ENCODE measurements at places on chromosomes 11 and 22.

- DNase-seq: peak; percentile 89
These were observed 13.0 kb downstream of the JHY start for GRCh38 chr11:122895563-122895962.

DNA sequence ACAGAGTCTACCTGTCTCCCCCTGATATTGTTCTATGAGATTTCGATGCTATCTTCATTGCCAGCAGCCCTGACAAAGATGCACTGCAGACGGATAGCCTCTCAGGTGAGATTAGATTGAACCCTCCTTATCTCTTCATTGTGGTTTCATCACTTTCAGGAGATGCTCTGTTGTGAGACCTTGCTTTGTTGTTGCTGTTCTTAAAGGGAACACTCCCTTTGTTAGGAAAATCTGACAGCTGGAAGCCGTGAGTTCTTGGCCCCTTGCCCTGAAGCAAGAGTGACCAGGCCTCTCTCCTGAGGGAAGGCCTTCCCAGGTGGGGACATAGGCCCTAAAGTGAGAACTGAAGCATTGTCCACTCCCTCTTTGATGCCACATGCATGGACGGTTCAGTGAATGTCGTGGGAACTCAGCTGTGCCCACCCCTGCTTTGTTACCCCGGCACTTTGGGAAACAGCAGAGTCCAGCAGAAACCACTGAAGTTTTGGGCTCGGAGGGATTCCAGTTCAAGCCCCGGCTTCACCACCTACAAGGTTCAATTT lies 976.1 kb downstream of the TBC1D22A start:
- no peak for DNase-seq

DNA sequence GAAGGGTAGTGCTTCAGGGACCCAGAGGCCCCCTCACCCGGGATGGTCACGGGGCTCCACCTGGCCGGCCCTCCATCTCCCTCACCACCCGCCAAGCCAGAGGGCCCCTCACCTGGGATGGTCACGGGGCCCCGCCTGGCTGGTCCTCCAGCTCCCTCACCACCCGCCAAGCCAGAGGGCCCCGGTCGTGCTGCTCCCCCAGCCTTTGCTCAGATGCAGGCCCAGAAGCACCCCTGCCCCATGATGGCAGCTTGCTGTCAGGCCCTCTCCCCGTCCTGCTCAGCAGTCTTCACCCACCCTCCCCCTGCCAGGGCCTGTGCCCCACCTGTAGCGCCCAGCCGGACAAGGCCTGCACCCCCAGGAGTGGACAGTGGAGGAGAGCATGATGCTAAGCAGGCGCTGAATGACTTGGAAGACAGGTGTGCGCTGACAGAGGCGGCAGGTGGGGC lies 7.3 kb downstream of the DENND6B start:
- no peak for DNase-seq

DNA sequence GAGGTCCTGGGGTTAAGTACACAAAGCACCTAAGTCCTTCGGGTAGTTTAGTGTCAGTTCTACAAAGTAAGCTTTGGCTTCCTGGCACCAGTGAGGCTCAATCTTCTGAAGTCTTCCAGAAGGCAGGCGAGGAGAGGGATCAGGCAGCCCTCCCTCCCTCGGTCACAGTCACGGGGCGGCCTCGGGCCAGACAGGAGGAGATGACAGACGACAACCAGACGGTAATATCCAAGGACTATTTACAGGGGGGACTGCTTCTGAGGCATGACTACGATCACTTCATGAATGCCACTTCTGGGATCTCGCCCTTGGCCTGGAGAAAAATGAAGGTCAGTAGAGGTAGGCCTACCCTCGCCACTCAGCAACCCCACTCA lies 383 bp upstream of the TMEM223 start:
- no peak for DNase-seq

DNA sequence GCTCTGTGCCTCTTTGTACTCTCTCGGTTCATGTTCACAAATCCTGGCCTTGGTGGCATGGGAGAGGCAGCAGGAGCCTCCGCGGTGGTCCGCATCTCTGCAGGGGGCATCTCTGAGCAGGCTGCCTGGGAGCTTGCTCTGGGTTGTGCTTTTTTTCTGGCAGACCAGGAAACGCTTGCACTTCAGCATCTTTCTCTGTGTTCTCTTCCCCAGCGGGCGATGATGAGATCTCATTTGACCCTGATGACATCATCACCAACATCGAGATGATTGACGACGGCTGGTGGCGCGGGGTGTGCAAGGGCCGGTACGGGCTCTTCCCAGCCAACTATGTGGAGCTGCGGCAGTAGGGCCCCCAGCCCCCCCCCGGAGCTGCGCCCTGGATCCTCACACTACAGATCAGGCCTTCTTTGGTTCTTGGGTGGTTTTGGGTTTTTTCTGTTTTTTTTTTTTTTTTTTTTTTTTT lies 36.5 kb downstream of the CTTN start:
- no peak for DNase-seq

DNA sequence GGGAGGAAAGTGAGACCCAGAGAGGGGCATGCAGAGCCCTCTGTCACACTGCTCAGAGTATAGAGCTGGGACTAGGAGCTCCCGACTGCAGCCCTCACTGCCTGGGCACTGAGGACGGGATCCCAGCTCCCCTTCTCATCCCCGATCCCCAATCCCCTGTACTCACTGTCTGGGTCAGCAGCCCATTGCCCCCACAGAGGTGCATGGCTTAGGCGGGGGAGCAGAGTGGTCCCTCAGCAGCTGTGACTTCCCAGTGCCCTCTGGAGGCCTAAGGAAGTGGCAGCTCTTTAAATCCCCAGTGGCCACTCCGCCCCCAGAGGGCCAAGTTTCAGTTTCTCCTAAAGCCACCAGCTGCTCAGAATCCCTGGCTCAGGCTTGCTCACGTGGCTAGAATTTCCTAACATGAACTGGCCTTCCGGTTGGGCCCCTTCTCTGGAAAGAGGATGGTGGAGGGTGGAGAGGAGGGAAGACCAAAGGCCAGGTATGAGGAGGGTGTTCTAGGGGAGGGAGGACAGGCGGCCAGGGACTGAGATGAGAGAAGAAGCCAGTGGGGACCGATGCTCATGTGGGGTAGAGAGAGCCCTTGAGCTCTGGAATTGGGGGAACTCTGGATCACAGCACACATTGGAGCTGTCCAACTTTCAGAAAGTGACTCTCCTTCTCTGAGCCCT lies at the start of gene BATF2:
Gene BATF2 (minus strand): TSS at position 262 of the 671 bp plus-strand sequence. CDS start 57 bp downstream, at position 205.
- peak; percentile 21 for DNase-seq

- DNase-seq: no peak
These were observed 36.9 kb upstream of the PDE2A start for GRCh38 chr11:72711141-72711540.

GRCh38 chr11:68004551-68005335 lies 846 bp upstream of the UNC93B1 start:
- DNase-seq: no peak

- DNase-seq: no peak
These were observed 24.7 kb upstream of the SLC22A12 start for GRCh38 chr11:64566042-64566914.

- DNase-seq: no peak
These were observed 14.0 kb downstream of the CPT1A start for GRCh38 chr11:68827733-68828132.

DNA sequence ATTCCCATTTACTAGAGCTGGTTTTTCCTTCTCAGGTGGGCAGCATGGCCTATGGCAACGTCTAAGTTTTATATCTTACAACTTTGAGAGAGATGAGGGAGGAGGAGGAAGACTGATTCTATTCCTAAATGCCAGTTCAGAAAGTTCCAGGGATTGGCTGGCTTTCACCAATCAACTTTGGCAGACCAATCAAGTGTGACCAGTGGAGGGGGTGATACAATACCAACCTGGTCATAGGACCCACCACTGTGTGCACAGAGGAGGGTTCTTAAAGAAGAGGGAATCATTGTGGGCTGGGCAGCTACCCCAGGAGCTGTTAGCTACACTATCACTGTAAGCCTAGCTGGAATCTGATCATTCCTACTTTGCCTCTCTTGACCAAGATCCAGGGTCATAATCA lies 8.1 kb downstream of the DIXDC1 start:
- no peak for DNase-seq

DNA sequence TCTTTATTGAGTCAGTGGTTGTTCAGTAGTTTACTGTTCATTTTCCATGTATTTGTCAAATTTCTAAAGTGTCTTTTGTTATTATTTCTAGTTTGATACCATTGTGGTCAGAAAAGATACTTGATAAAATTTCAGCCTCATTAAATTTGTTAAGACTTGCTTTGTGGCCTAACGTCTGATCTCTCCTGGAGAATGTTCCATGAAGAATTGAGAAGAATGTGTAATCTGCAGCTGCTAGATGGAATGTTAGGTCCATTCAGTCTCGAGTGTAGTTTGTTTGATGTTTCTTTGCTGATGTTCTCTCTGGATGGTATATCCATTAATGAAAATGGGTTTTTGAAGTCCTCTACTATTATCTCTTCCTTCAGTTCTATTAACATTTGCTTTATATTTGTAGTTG lies 394.7 kb upstream of the ANO5 start:
- no peak for DNase-seq

GRCh38 chr11:60589611-60590010 lies 74.4 kb downstream of the MS4A13 start:
- DNase-seq: no peak

- DNase-seq: no peak
These were observed 262.8 kb upstream of the PLET1 start for GRCh38 chr11:112523477-112523876.

- DNase-seq: no peak
These were observed 126.9 kb upstream of the ZBED5 start for GRCh38 chr11:10984742-10985141.

DNA sequence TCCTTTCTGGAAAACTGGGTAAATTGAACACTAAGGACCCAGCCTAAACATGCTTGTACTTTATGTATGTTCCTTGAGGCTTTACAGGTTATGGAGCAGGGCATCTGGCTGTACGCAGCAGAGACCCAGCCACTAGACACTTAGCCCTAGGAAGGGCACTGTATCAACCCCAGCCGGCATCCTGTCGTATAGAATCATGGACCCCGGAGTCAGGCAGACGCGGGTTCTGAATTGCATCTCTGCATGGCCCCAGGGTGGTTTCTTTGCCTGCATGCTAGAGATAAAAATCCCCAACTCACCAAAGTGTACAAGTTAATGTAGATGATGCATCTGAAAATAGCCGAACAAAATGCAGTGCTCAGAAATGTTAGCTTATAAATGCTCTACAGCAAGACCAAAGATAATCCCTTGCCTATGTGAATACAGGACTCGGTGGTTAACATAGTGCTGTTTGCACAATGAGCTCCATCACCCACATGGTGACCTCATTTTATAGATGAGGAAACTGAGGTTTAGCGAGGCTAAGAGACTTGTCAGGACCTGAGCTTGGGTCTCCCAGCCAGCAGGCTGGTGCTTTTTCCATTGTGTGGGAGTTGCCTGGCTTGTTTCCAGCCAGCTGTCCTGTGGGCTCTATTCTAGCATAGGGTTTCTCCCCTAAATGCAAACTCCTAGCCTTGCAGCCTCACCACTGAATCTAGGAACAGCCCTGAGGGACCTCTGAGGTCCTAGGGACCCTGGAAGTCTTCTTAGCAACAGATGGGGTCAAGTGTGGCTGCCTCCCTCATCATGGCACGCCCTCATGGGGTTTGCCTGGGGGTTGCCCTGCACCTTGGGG lies 7.3 kb downstream of the CD6 start:
- DNase-seq: no peak

GRCh38 chr11:116697639-116698038 lies 75.1 kb downstream of the BUD13 start:
- DNase-seq: no peak

DNA sequence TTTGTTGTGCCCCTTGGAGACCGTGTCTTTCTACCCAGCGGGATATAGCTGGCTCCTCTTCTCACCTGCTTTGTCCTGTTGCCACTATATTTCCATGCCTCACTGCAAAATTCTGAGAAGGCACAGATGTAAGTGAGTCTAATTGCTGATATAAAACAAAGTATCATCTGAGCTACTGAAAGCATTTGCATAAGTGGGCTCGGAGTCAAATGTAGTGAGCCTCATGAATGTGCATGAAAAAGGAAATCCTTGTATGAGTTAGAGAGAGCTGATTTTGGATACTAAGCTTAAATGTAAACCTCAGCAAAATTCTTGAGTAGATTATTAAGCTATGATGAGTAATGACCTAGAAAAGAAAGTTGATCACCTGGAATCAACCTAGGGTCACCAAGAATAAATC lies 13.9 kb downstream of the OVCH2 start:
- no peak for DNase-seq

Data from NCI-H1930 (cell line).